ENCODE measurements at places on chromosomes 16 and 17.

DNA sequence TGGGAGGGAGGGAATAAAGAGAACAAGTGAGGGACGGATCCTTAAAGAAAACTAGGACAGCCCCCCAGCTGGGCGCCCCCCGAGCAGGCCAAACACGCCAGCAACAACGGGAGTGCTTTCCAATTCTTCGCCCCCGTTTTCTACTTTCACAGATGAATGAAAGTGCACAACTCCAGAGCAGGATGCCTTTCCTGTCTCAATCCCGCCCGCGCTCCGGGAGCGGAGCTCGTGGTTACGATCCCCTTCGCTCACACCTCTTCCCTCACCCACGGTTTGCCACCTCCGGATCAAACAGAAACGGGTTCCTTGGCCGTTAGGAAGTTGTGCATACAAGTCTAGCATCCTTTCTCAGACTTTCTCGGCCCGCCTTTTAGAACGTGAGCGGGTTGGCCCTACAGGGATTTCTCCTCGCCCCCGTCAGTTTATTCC lies 680 bp downstream of the SKA2 start:
- no peak for DNase-seq

DNA sequence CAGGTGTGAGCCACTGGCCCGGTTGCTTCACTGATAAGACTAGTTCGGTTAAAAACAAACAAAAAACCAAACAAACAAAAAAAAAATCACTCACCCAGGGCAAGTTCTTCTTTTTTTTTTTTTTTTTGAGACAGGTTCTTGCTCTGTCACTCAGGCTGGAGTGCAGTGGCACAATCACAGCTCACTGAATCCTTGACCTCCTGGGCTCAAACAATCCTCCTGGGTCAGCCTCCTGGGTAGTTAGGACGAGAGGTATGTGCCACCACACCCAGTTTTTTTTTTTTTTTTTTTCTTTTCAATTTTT lies 119.5 kb upstream of the CORO6 start:
- no peak for DNase-seq

DNA sequence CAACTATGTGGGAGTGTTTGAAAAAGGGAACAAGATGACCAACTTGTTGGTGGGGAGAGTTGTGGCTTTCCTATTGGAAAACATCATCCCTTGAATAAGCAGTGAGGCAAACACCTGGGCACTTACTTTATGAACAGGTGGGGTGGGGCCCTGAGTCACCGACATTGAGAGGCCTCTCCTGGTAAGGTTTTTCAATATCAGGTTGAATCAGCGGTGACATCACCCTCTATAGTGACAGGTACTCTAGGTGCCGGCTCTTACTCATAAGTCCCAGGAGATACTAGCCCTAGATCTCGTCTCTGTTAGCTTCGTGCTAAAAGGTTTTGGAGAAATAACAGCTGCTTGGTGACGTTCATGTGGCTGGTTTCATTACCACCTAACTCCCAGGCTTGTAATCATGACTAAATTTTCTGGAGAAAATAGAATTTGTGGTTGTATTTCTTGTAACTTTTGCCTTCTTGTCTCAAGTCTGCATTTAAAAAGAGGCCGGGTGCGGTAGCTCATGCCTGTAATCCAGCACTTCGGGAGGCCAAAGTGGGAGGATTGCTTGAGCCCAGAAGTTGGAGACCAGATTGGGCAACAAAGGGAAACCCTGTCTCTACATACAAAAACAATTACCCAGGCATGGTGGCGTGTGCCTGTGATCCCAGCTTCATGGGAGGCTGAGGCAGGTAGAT lies 19.3 kb downstream of the CDH1 start:
- DNase-seq, result no peak

- DNase-seq, result no peak
These were observed 2.5 kb downstream of the PLEKHG4 start for GRCh38 chr16:67281536-67282446.

GRCh38 chr16:12120217-12120981 lies 143.9 kb downstream of the SNX29 start:
- no peak for DNase-seq

- DNase-seq, result no peak
These were observed 431.9 kb downstream of the SHISA9 start for GRCh38 chr16:13333336-13333735.

DNA sequence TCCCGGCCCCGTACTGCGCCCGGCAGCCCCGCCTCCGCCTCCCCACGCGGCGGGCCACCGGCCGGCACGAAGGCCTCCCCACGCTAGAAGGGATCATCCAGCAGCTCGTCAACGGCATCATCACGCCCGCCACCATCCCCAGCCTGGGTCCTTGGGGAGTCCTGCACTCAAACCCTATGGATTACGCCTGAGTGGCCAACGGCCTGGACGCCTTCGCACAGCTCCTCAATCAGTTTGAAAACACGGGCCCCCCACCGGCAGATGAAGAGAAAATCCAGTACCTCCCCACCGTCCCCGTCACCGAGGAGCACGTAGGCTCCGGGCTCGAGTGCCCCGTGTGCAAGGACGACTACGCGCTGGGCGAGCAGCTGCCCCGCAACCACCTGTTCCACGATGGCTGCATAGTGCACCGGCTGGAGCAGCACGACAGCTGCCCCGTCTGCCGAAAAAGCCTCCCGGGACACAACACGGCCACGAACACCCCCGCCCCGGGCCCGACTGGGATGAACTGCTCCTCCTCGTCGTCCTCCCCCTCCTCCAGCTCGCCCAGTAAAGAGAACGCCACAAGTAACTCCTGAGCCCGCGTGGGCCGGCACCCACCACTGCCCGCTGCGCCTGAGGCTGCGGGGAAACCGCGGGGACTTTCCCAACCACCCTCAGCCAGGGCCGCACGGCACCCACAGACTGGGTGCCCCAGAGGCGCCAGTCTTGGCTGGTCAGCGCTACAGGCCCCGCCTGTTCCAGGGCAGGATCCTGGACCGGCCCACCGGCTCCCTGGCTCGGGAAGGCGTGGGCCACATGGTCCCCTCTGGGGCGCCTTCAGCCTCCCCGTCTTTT lies 39.0 kb upstream of the AKAP1 start:
- no peak for DNase-seq

GRCh38 chr16:12896562-12896961 lies 4.8 kb upstream of the SHISA9 start:
- DNase-seq, result no peak

- no peak for DNase-seq
These were observed 9.0 kb downstream of the EMP2 start for GRCh38 chr16:10571354-10571753.

GRCh38 chr16:11349599-11350276 lies 4.5 kb downstream of the RMI2 start:
- DNase-seq, result no peak

DNA sequence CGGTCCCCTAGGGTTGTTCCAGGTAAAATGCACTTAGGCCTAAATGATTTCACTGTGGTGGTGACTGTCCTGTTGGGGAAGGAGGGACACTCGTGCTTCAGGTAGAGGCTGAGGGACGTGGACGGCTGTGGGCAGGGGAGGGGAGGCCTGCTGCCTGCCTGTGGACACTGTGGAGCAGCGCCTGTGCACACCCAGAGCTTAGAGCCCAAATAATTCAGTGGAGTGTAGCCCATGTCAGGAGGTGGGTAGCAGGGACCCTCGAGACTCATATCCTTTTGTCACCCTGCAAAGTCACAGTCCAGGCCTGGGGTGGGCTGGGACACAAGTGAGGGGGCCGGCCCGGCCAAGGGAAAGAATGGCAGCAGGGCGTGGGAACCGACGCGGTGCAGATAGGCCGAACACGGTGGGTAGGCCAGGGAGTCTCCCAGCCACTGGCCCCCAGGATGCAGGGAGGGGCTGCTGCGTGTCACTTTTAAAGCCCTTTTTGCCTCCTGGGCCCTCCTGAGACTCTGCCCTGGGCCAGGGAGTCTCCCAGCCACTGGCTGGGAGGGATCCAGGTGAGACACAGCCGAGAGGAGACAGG lies 733 bp upstream of the NHERF2 start:
- DNase-seq, result no peak

- DNase-seq, result no peak
These were observed 169.3 kb upstream of the AXIN2 start for GRCh38 chr17:65730711-65731169.

- no peak for DNase-seq
These were observed 219.9 kb downstream of the C16orf78 start for GRCh38 chr16:49593424-49594040.

- DNase-seq, result no peak
These were observed 87.9 kb downstream of the OR1D5 start for GRCh38 chr17:2975469-2975958.

DNA sequence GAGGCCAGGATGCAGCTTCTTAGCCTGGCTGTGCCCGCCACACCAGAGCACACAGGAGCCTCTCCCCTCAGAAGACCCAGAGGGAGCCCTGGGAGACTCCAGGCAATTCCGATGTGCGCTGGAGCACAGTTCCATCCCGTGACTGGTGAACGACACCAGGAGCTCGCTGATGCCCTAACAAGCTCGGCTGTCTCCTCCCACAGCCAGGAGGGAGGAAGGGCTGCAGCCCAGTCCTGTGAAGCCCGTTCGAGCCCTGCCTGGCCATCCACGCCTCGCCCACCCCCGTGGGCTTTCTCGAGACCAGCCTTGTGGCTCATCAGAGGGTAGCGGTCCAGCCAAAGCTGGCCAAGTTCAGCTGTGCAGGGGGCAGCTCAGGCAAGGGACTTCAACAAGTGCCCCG lies 21.8 kb upstream of the RASD1 start:
- no peak for DNase-seq

- no peak for DNase-seq
These were observed 41.9 kb downstream of the MBTD1 start for GRCh38 chr17:51217946-51218345.

DNA sequence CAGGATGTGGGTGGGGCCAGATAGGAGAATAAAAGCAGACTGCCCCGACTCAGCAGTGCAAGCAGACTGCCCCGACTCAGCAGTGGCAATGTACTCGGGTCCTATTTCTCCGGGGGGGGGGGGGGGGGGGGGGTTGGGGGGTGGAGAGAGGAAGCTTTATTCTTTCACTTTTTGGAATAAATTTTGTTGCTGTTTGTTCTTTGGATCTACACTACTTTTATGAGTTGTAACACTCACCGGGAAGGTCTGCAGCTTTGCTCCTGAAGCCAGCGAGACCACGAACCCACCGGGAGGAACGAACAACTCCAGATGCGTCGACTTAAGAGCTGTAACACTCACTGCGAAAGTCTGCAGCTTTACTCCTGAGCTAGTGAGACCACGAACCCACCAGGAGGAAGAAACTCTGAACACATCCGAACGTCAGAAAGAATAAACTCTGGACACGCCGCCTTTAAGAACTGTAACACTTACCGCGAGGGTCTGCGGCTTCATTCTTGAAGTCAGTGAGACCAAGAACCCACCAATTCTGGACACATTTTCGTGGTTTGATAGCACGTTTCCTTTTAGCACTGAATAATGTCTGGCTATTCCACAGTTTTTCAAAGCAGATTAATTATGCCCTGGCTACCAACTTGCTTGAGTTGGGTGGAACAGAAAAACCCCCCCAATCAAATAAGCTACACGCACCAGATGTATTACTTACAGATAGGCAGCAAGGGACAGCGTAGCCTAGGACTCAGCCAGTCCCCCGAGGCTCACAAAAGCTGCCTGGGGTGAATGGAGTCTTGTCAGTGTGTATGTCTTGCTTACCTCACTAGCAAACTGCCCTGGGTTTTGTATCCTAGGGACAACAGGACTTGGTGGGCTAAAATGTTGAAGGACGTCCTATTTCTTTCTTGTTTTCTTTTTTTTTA lies 11.9 kb downstream of the FZD2 start:
- DNase-seq, result no peak

DNA sequence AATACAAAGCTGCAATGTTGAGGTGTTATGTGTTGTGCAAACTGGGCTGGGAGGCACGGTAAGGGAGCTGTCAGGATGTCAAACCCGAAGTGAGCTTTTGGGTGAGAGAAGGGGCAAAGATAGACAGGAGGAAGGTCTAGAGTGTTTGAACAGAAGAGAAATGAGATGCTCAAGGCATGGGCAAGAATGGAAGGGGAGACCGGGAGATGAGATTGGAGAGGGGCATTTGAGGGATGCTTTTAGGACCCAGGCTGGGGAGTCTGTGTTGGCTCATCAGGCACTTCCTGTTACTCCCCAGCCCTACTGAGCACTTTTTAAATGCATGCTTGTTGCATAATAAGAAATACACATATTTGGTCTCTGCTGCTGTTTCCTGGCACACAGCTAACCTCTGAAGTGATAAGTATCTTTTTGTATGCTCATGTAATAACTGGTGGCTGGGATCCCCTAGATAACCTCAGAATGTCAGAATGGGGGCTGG lies 13.7 kb downstream of the UNC45B start:
- DNase-seq, result no peak

- DNase-seq, result no peak
These were observed 3.5 kb downstream of the SLC7A6 start for GRCh38 chr16:68267612-68268405.

- no peak for DNase-seq
These were observed 13.5 kb upstream of the ADORA2B start for GRCh38 chr17:15931394-15931793.

- no peak for DNase-seq
These were observed 36.3 kb downstream of the LYRM9 start for GRCh38 chr17:27856676-27857432.

GRCh38 chr17:47615766-47616424 lies 33.8 kb upstream of the KPNB1 start:
- DNase-seq, result no peak

DNA sequence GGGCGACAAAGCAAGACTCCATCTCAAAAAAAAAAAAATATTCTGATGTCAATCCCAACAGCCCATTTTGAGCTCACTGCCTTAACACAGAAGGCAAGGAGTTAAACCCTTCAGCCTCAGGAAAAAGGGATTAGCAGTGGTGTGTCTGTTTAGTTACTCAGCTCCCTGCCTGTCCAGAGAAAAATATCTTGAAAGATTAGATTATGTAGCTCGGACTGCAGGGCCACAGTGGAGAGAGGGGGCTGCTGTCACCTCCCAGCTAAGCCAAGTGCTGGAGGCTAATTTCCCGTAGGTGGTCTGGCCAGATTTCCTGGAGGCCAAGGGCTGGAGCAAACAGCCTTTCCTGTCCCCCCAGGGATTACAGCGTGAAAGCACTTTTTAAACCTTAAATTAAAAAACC lies 50.3 kb downstream of the C16orf95 start:
- DNase-seq, result no peak

DNA sequence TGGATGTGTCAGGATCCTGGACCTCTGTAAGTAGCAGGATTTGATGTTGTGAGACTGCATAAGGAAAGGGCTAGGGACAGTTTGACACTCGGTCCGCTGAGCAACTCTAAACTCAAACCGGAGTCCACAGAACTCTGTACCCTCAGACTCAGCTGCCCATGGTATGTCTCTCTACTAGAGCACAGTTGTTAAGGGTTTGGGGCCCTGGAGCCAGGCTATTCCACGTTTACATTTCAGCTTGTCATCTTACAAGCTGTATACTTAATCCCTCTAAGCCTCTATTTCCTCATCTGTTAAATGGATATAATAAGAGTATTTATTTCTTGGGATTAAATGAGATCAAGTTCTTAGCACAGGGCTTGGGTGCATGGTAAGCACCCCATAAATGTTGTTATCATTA lies 27.9 kb downstream of the HOXB1 start:
- no peak for DNase-seq

Data from D721Med (cell line).